Stimulated activated CD4-positive, alpha-beta T cell treated with anti-CD3 and anti-CD28 coated beads, Interleukin-12 subunit alpha, Interleukin-12 subunit beta, amount 100 ng/mL, for 4 hours (primary cell): ENCODE measurements at places on chromosomes 2 and 18.

DNA sequence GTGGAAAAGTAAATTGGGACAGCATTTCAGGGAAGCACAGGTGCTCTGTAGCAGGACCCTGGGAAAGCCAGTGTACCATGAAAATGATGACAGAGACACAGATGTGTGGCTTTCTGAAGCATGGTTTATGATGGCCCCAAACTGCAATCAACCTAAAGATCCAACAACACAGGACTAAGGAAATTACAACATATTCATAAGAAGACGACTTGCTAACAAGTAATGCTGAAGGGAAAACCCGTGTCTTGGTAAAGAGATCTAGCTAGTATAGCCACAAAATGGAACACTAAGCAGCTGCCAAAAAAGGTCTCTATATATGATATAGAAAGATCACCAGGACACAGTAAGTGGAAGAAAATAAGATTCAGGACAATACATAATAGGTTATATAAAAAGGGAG, 53.2 kb downstream of the UXS1 start:
- DNase-seq = no peak

- no peak for DNase-seq
Measured at GRCh38 chr18:79974025-79974654, 9.7 kb downstream of the HSBP1L1 start.

- peak; percentile 48 for DNase-seq
Measured at GRCh38 chr2:1769703-1770422, 25.5 kb upstream of the PXDN start.

DNA sequence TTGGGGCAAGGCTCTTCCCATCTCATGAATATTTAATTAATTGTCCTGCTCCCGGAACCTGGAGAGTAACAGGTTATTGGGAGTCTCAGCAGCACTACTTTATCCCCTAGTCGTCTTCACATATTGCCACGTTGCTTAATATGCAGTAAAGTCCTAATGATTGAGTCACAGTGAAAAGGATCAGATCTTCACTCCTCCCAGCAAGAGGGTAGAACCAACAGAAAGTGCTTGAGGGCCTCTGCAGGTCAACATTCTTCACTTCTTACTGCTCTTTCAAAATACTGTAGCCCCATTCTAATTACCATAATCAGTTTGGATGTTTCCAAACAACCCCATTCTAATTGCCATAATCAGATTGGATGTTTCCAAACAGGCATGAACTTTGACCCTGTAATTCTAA, 801.0 kb downstream of the LRRTM4 start:
- DNase-seq = no peak

- no peak for DNase-seq
Measured at GRCh38 chr2:199261239-199261638, 196.5 kb downstream of the SATB2 start.

DNA sequence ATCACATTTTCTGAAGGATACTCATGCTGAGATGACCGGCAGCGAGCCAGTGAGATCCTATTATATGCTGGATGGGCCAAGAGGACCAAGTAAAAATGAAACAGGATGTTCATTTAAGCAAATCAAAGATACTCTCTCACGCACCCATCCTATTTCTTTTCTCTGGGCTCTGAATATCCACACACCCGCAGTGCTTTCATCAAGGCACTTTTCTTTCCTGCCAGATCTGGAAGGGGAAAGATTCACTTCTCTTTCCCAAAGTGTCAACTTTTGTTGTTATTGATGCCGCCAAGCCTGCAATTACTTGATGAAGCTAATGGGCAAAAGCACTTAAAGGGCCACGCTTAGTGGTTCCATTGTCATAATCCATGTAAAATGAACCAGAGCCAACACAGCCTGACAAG, 191.9 kb upstream of the CHAC2 start:
- no peak for DNase-seq

DNA sequence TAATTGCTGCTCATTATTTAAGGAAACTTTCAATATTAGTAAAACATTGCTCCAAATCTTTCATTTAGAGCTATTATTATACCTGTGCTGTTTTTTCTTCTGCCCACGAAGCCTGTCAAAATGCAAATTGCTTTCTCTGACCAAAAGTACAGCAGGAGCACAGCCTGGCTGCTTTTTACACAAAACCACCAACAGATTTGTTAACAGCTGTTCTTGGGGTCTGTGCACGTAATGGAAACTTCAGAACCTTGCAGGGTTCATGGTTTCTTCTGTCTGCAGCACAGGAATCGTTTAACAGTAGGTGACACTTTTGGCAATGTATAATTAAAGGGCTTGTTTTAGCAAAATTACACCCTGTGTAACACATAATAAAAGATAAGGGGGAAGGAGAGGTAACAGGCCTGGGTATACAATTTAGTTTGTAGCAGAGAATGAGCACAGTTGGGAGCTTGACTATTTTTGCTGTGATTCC, 447.3 kb downstream of the KCNJ3 start:
- DNase-seq = no peak

GRCh38 chr2:224286923-224287322, 115.0 kb downstream of the FAM124B start:
- no peak for DNase-seq

DNA sequence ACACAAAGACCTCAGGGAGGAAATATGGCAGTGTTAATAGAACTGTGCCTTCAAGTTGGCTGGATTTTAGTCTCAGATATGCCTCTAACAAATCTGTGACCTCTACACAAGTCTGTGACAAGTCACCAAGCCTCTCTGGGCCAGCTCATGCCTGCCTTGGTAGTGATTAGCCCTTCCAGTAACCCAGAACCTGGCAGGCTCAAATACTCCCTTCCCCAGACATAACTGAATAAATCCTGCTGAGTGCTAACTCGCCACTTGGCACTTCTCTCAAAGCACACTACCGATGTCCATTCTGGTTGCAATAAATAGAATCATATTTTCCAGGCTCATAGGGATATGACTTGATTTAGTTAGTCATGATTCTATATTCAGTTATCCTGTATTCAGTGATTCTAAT, 15.3 kb upstream of the THSD7B start:
- DNase-seq = no peak

- DNase-seq = no peak
Measured at GRCh38 chr2:30193104-30193681, 38.1 kb upstream of the LBH start.
